ENCODE measurements at places on chromosomes 6 and 20.
A peak's percentile ranks its signal among the peaks of the same experiment; 100 is the strongest.

DNA sequence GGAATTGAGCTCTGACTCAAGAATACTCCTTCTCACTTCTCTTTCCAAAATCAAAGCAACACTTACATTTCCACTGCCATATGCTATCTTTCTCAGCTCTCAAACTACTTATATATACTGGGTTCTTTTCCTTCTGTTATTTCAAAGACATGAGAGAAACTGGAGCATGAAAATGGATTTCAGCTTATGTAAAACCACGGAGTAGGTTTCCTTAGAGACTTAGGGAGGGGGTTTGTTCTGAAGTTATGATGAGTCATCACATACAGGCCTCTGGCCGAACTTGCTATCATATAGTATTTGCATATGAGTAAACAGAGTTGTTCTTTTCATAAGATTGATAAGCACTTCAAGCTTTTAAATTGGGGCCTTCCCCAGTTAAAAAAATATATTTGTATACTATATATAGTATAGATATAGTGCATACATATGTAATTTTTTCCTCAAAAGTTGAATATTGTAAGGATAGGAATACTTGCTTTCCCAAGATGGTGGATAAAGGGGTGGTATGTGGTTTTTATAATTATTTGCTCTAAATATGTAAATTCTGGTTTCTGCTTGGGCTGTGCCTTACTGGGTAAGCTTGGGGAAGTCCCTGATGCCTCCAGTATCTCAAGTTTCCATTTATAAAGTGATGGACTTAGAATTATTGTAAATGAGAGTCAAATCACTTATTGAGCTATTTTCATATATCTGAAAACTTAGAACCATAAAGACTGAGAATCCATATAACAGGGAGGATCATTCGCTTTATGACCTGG, 273.9 kb downstream of the RFPL4B start:
- no peak for DNase-seq

DNA sequence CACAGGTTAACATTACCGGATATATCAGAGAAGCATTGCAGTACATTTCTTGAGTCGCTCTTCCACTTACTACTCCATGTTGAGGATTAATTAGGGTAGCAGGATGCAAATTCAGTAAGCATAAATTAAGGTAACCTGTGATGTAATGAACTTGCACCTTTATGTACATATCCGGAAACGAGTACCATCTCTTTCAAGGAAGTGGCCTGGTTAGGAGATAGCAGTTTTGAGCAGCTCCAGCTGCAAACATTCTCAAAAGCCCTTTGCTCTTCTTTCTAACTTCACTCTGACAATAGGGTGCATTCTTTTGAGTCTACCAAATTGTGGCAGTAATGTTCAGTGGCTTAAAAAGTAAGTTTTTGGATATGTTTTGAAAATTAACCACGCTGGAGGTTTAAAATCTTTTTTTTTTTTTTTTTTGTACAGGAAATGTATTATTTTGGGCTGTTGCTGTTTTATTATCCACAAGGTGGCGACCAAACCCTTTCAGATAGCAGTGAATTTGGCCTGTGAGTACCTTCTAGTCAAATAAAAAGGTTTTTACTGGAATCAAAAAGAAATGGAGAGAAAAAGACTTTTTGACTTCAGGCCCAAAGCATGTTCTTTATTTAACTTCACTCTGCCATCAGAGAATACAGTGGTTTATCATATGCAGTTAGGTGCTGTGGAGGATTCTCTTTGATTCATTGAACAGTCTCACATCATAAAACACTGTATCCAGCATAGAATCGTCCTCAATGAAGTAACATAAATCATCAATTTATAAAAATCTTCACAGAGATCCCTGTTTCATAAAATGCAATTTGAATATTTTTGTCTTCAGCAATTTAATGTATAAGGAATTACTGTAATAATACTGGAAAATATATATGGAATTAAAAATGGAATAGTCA, 8.9 kb downstream of the FAM217B start:
- peak; percentile 64 for DNase-seq

GRCh38 chr6:56368491-56368890, 121.1 kb upstream of the COL21A1 start:
- no peak for DNase-seq

GRCh38 chr6:43221046-43221972, 8.0 kb downstream of the DNPH1 start:
- no peak for DNase-seq

DNA sequence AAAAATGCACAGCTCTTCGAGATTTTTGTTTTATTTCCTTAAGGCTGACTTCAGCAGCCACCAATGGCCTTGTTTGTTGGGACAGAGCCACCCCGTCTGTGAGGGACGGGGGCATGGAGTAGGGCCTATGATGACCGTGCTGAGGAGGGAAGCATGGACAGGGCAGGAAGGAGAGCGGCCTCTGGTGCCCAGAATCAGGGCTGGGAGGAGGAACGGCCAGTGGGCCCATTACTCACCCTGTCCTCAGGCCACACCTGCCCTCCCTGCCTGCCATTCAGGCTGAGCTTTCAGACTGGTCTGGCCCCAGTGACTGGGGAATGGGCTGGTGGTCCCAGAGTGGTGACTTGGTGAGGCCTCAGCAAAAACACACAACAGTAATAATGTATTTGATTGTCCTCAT, 104.4 kb downstream of the SMOC2 start:
- DNase-seq = no peak

DNA sequence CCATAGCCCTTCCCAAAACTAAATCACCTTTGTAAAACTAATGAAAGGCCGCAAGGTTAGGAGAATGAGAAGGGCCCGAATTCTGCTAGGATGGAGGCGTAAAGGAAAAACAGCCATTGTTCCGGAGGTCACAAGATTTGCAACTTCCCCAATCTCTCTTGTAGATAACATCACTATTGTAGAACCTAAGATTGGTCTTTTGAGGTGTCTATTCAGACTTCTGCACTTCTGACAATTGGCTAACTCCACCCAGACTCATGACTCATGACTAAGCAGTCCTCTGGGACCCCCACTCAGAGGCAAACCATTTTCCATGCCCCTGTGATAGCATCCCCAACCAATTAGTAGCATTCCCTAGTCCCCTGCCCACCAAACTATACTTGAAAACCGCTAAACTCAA, 210.5 kb upstream of the SHLD1 start:
- no peak for DNase-seq

DNA sequence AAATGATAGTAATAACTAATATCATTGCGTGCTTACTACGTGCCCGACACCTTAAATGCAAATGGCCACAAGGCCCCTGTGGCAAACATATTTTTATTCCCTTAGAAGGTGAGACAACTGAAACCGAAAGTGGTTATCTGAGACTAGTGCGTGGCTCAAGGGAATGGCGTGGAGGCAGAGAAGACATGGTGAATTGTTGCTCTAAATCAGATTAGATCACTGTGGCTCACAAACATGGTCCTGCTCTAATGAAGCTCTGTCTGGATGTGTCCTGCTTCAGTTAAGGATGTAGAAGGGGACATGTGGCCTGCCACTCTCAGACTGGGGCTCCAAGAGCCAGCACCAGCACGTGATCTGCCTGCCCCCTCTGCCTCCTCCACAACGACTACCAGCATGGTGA, 124.2 kb upstream of the GMDS start:
- DNase-seq = no peak

GRCh38 chr6:82841309-82841708, 224.3 kb downstream of the UBE3D start:
- no peak for DNase-seq

- DNase-seq = no peak
These were observed 211.1 kb downstream of the ANKRD60 start for GRCh38 chr20:58017231-58017969.

DNA sequence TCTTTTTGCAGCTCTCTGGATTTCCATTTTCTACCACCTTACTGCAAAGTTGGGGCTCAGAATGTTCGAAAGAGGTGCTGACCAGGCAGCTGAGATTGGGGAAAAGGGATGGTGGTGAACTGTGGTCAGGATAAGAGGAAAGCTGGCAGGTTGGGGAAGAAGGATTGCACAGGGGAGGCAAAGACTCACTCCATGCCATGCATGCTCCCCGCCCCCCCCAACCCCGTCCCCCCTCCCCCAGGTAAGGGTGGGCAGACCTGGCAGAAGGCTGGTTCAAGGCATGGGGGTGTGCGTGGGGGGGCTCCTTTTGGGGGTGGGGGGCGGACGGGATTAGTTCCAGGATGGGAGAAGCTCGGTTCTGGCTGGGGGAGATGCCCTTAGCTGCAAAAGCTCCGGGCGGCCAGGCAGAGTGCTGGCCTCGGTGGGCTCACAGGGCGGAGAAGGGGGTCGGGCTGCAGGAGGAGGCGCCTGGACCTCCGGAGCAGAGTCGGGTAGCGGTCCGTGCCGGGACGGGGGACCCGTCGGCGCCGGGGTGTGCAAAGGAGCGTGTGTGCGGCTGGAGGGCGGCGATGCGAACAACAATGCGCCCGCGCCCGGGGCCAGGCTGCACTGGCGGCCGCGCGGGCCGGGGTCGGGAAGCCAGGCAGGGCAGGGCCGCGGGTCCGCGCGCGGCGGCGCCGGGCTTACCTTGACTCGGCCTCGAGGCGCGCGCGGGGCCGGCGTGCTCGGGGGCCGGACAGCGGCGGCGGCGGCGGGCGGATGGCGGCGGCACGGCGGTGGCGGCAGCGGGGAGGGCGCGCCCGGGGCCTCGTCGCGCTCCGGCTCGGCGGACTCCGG, 880 bp downstream of the ADNP start:
- DNase-seq = no peak

GRCh38 chr20:50821994-50822393, 27.1 kb downstream of the BCAS4 start:
- no peak for DNase-seq

DNA sequence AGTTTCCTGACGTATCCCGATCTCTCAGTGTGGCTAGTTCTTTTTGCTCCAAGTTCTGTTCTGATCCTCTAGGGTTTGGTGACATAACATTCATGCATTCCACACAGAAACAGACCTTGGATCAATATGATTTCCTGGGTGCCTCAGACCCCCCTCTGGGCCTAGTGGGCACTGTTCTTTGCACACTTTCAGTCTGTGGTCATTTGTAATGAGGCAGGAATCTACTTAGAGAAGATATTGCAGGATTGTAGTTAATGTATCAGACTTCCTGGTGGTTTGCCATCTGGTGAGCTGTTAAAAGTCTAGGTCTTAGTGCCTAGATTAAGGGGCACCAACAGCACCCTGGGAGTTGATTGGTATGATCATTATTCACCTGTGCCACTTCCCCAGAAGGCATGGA, 7.5 kb downstream of the BEND6 start:
- DNase-seq = no peak

- no peak for DNase-seq
These were observed 2.7 kb upstream of the MYT1 start for GRCh38 chr20:64161356-64162238.

- DNase-seq = peak; percentile 19
These were observed at the start of gene PRR18 for GRCh38 chr6:166308033-166308768. Gene PRR18 (minus strand): TSS chr6:166308392. CDS start chr6:166308142, 250 bp downstream.

- DNase-seq = no peak
These were observed 71.8 kb upstream of the FBXO30 start for GRCh38 chr6:145886228-145886956.

DNA sequence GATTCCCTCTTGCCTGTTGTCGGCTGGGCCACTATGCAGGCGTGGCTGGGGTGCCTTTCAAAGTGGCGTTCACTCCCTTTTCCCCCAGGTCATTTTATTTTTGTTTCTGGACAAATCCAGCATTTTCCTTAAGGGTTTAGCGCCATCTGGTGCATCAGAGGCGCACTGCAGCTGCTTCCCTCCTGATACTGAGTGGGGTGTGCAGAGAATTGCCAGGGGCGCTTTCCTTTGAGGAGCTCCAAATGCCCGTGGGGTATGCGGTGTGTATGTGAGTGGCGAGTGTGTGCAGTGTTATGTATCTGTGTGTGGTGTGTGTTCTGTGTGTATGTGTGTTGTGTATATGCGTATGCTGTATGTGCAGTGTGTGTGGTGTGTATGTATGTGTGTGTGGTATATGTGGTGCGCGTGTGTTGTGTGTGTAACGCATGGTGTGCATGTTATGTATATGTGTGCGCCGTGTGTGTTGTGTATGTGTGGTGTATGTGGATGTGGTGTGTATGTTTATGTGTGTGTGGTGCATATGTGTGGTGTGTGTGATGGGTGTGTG, 100.1 kb upstream of the AGPAT4 start:
- DNase-seq = peak; percentile 81

GRCh38 chr20:11246251-11246775, 572.5 kb upstream of the JAG1 start:
- no peak for DNase-seq
